Trophoblast cell (in vitro differentiated cells and primary cell): ENCODE measurements at places on chromosomes 13 and 19.

- peak; percentile 39 for DNase-seq
Measured at GRCh38 chr19:38735257-38735686, 9.0 kb downstream of the CAPN12 start.

DNA sequence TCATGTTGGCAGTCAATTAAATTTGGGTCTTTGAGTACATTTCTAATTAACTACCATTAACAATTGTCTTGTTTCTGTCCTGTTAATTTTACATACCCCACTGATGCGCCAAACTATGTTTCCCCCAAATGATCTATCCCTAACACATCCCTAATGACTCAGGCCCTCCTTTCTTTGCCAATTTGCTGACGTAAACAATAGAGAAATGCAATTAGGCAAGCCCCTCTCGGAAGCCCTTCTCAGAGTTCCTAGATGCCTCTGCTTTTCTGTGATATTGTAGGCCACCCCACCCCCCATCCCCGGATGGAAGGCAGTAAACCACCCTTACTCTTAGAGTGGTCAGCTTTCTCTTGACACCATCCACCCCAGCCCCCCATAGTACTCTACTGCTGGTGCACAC is 74.2 kb downstream of the FLT1 start:
- DNase-seq, result no peak

GRCh38 chr13:88142653-88143052 is 471.5 kb downstream of the SLITRK5 start:
- DNase-seq, result no peak

GRCh38 chr13:54884682-54885081 is 1856.1 kb downstream of the OLFM4 start:
- DNase-seq, result no peak
